HuH-7 (cell line): ENCODE measurements at places on chromosomes 6 and 20.

DNA sequence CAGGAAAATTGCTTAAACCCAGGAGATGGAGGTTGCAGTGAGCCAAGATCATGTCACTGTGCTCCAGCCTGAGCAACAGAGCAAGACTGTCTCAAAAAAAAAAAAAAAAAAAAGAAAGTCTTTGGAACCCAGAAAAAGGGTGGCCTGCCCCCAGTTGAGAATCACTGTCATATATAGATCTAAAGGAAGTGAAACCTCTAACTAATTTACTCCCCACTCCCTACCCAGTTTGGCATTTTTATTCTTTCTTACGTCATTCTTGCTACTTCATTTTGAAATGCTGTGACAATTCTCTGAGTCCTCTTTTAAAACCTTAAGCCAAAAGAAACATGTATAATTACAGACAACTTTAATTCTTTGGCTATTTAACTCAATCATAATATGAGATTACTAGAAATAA, 254.8 kb downstream of the CDC5L start:
- no peak for DNase-seq

DNA sequence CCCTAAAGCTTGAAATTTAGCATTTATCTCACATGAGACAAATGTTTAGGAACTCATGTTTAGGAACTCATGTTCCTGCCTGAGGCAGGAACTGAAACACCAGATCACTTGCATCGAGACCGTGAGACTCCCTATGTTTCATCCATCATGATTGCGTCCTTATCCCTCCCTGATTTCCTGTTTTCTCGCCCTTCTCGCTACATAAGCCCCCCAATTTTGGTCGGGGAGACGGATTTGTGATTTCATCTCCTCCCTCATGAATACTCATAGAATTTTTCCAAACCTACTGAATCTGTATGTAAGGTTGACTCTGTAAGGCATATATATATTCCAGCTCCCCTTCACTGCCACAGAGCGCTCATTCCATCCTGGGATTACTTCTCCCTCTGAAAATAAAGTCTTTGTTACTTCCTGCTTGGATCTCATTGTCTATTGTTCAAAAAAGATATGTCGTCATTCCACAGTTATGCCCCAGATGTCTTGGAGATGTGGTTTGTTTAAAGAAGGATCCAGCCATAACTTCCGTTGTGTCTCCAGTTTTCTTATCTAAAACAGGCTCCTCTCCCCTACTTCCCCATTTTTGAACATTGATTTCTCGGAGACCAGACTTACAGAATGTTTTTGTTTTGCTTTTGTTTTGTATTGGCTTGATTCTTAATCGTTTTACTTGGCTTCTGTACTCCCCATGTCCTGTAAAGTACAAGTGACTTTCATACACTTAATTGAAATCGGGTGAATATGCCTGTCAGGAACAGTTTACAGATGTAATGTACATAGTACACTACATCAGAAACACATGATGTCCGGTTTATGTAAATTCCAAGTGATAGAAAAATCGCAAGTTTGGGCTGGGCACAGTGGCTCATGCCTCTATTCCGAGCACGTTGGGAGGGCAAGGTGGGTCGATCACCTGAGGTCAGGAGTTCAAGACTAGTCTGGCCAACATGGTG, 118.7 kb downstream of the HFE start:
- DNase-seq: no peak

GRCh38 chr6:144087789-144088426, 7.5 kb downstream of the SF3B5 start:
- no peak for DNase-seq

- no peak for DNase-seq
These were observed 14.2 kb upstream of the UNC93A start for GRCh38 chr6:167276772-167277533.

DNA sequence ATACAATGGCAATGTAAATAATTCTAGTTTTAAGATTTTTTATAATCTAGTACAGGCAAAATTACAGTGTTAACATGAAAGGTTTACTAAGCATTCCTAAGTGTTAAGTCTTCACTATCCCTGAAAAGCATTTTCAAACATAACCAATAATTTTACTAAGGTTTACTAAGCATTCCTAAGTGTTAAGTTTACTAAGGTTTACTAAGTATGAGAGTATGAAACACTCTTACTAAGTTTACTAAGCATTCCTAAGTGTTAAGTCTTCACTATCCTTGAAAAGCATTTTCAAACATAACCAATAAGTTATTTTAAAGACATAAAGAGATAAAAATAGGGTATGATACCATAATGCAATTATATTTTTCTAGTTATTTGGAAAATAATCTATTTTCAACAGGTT, 82.6 kb downstream of the PRSS35 start:
- DNase-seq: no peak

- DNase-seq: no peak
These were observed 152.7 kb downstream of the RNGTT start for GRCh38 chr6:88810701-88811100.

GRCh38 chr20:1371202-1371782, 21.6 kb downstream of the FKBP1A start:
- no peak for DNase-seq
